GM12878 (cell line): ENCODE measurements at places on chromosomes 12 and 14. TPM values are rescaled to one million over a fixed set of nuclear protein-coding genes. Genes with fewer than 3 reads are reported as not detected.

Gene GRIN2B
- 0.03 TPM in 1 of 2 replicates, not detected in the other for total RNA-seq

Gene TARBP2
- total RNA-seq: 42.4 and 43.2 TPM in 2 replicates

Gene SYT1
- 0.11 and 0.28 TPM in 2 replicates for total RNA-seq

DNA sequence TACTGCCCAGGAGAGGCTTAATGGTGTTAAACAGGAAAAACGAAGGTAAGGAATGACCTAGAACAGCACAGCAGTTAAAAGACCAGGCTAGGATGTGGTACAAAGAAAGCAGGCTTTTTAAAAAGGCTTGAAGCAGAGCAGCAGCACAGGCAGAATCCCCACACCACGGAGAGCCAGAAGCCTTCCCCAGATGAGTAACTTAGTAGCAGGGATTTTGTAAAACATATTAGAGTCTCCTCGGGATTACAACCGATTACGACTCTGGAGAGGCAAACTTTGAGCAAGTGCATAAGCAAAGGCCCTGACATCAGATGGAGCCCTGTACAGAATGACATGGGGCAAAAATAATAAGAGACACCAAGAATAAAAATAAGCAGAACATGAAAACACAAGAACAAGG is 37.1 kb upstream of the DHRS4 start:
- DNase-seq: no peak

GRCh38 chr14:53228966-53229365 is 75.8 kb upstream of the DDHD1 start:
- no peak for DNase-seq

GRCh38 chr12:90008277-90008676 is 299.6 kb upstream of the ATP2B1 start:
- no peak for DNase-seq

DNA sequence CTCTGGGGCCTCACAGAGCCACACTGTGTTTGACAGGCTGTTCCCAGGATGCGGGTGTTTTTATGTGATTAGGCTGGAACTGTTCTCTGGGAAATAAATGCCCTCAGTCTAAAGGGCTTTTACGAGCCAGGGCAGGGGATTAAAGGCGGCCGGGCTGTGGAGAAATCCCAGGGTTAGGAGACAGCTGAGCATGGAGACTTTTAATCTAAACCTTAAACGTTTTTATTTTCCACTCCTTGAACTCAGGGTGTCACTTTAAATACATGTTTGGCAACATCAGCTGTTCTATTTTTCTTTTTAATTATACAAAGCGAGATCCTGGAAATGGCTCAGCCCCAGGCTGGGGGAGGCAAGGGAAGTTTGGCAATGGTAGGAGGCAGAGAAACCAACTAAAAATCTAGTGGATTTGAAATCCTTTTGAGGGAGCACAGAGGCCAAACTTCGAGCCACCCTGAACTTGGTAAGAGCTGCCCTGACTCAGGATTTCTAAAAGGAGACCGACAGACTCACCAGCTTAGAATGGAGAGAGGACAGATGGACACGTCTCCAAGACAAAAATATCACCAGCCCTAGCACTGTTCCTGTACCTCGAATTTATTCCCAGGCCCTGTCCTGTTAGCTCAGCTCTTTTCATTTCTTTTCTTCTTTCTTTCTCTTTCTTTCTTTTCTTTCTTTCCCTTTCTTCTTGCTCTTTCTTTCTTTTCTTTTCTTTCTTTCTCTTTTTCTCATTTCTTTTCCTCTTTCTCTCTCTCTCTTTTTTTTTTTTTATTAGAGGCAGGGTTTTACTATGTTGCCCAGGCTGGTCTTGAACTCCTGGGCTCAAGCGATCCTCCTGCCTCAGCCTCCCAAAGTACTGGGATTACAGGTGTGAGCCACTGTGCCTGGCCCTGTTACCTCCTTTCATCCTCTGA is 15.8 kb upstream of the ORAI1 start:
- DNase-seq: no peak

DNA sequence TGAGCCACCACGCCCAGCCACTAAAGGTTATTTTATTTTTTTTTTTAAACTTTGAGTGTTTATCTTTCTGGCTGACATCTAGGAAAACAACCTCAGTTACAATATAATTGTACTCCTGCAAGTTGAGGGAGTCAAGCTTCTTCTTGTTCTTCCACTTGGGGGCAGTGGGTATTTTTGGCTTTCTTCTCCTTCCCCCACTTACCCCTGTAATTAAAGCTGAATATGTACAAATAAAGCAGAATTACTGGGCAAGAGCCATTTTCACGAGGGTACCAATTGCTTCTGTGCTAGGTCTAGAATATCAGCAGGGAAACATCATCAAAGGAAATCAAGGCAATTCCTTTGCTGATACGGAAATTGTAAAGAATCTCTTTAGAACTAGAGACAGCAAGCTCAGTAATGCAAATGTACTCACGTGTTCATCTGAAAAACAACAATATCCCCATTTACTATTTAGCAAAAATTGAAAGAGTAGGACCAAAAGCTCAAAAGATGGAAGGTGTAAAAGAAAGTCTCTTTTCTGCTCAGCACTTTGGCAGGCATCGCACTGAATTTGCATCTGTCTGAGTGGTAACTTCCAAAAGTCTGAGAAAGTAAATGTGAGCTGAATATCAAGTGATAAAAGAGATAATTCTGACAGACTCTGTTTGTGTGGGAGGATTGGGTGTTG is 72.8 kb downstream of the TAOK3 start:
- DNase-seq: no peak

DNA sequence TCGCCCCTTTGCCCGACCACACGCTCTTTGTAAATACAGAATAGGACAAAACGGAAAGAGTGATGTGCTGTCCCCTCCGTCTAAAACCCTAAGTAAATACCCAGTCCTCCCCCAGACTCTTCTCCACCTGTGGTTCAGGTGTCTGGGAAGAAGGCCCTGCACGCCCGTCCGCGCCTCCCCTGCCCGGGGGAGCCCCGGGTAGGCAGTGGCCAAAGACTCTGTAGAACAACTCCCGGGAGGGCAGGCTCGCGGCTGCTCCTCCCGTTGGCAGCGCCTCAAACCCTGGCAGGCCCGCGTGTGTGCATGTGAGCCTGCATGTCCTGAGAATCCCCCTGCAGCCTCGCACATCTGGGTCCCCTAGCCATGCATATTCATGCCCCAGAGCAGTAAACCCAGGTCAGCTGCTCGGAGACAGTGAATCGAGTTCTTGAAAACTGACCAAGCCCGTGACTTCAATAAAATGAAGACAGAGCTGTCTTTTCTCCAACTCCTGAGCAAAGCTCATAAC is 165.8 kb downstream of the MON2 start:
- DNase-seq: no peak

DNA sequence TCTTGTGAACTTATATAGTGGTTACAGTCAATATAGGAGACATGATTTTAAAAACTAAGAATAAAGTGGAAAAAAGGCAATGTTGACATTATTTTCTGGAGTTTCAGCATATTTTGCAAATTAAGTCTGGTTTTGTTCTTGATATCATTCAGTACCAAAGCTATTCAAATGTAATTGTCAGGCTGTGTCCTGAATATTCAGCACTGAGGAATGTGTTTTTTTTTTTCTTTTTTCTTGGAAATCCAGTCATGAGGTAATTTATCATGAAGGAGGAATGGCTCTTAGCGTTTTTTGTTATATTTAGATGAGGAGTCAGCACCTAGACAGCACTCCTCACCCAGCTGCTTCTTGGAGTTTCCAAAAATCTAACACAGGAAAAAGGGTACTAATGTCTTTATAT is 225.5 kb downstream of the CCDC91 start:
- no peak for DNase-seq

- DNase-seq: no peak
These were observed 24.5 kb downstream of the SAMD4A start for GRCh38 chr14:54591461-54591860.

GRCh38 chr14:50647282-50647681 is 20.8 kb downstream of the SAV1 start:
- DNase-seq: peak; percentile 45

GRCh38 chr14:105602243-105602750 is 75.9 kb downstream of the TMEM121 start:
- DNase-seq: no peak

DNA sequence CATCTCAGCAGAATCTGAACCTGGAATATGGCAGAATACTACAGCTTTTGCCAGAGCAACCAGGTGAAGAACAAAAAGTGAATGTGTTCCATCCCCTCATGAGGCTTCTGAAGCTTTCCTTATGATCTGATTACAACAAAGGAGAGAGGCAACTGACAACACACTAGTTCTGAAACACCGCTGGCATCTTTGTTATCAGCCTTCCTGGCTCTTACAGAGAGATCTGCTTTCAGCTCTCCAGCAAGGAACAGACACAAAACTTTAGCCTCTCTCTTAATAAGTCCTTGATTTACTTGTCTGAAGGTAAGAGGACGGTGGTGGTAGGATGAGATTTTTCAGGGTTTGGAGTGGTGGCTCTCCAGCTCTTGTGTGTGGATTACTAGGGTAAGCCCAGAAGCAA is 227.0 kb downstream of the PPM1H start:
- DNase-seq: no peak
